ENCODE measurements at places on chromosomes 16 and 17. TPM values are rescaled to one million over a fixed set of nuclear protein-coding genes. Genes with fewer than 3 reads are reported as not detected.

DNA sequence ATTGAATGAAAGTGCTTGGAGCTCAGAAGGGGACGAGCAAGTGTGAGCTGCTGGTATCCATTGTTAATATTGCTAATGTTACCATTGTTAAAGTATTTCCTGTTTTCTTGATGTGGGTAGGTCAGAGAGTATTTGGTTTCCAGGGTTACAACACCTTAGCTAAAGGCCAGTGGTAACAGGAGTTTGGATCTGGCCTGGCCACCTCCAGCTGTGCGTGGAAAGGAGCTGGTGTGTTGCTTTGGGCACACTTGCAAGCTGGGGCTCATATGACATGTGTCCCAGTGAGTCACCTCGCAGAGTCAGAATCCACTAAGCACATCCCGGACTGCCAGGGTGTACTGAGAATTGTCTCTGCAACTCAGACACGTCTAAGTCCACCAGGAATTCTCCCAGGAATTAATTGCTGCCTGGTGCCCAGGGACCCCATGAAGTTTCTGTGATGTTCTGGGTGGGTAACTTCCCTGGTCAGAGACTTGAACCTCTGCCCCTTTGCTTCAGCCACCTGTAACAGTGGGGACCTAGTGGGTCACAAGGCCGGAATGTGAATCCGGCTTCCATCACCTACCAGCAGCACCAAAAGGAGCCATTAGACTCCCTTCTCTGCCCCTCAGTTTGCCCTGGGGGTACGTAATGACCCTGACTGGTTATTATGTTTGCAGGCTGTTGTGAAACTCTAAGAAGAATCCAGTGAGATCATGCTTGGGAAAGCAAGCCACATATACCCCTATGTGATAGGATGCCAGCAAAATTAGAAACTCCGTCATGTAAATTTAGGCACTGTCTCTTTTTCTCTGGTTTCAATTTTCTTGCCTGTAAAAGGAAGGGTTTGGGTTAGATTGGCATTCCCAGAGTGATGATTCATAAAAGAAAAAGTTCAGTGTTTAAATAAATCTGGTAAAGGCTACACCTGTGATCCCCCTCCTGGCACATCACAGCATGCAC, 12.8 kb downstream of the SLC6A2 start:
- DNase-seq = no peak

RRAD gene
- total RNA-seq = 7.0 TPM

ZPBP2 gene
- not detected for total RNA-seq

- DNase-seq = no peak
These were observed 811 bp upstream of the MAP2K3 start for GRCh38 chr17:21283482-21284318.

GRCh38 chr17:80599546-80600305, 55.1 kb downstream of the RPTOR start:
- DNase-seq = no peak

CHD9NB gene
- 3.4 TPM for total RNA-seq

GRCh38 chr17:7041607-7042500, 2.0 kb downstream of the SLC16A11 start:
- DNase-seq = no peak

DNA sequence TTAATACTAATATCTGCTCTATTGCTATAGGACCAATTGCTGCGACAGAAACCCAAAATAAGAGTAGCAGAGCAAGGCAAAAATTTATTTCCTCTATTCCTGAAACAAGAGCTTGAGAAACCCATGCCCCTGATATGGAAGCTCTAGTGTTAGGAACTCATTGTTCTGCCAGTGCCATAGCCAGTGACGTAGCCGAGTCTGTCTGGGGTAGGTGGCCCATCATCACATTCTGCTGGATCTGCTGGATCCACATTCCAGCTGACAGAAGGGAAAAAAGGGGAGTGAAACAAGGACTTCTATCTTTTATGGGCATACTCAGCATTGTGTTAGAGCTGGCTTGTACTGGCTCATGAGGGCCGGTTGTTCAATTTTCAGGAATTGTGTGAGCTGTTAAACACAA, 248.9 kb upstream of the MON1B start:
- no peak for DNase-seq

ZNF423 gene
- 14.0 TPM for total RNA-seq

MYL4 gene
- 31.7 TPM for total RNA-seq

DNA sequence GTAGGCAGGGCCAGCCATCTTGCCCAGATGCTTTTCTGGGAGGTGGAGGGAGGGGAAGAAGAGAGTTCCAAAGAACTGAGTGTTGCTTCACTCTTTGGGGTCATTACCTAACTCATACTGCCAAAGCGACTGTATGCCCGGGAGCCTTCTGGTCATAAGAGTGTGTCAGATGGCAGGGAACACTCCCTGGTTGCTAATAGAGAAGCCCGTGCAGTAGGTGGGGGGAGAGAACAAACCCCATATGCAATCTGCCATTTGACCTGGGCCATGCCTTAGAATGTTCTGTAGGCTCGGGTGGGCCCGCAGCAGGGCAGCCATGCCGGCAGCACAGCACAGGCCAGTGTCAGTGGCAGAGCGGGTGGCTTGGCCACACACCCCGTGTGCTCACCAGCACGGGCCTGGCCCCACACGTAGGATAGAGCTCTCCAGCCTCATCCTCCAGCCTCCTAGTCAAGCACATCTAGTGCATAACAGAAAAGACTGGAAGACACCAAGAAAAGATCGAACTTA, 120.5 kb downstream of the SOCS1 start:
- DNase-seq = no peak

FUS gene
- 81.6 TPM for total RNA-seq

DNA sequence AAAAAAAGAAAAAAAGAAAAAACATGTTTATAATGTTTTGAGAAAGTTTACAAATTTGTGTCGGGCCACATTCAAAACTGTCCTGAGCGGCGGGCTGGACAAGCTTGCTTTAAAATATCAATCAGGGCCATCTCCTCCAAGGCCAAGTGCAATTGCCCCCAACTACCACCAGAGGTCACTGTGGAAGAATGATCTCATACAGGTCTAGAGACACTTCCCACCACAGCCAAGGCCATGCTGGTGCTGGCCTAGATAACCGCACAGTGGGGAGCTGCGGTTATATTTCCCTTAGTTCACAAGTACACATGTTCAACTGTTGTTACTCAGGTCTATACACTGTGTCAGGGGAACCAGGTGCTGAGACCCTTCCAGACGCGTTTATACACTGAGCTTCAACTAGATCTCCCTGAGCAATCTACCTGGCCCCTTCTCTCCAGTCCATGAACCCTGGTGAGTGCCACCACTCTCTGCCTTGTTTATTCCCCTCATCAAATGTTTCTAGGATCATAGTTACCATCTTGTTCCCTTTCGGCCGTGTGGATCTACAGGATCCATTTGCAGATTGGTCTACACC, 83.8 kb upstream of the CCL2 start:
- no peak for DNase-seq

DNA sequence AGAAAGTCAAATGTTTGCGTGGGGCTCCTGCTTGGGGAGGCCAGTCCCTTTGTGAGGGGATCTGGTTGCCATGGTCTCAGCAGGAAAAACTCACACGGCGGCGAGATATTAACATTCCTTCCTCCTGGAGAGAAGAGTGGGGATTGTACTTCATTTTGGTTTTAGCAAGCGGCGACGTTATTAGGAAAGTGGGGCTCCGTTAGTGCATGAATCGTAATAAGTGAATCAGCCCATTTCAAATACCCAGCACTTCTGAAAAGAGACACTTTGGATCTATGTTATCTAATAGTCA, 41.6 kb upstream of the METRNL start:
- DNase-seq = no peak

- no peak for DNase-seq
These were observed 25.0 kb upstream of the KCNJ16 start for GRCh38 chr17:70049801-70050591.

PDILT gene
- not detected for total RNA-seq

GRCh38 chr17:51813140-51813783, 345.3 kb downstream of the CA10 start:
- DNase-seq = no peak

DNA sequence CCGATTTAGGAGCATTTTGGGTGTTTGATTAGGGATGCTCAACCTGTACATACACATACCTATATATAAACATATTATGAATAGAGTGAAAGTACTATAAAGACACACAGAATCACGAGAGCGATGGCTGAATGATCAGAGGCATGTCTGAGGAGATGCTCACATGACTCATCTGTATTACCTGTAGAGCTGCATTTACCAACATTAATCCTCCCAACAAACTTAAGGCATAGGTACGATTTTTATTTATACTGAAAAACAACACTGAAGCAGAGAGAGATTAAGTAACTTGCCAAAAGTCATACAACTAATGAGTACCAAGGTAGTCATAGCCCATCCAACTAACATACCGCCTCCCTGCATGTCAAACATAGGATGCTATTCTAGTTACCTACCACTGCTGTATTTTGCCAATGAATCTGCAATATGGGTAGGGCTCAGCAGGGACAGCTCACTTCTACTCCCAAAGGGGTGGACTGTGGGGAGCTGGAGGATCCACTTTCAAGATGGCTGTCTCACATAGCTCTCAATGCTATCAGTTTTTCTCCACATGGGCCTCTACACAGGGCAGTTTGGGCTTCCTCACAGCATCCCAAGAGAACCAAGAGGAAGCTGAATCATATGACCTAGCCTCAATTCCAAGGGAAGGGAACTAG, 7.3 kb downstream of the CYB5D1 start:
- DNase-seq = no peak

TTLL6 gene
- not detected for total RNA-seq

TNFRSF13B gene
- total RNA-seq = not detected

CACNG3 gene
- total RNA-seq = not detected

DNA sequence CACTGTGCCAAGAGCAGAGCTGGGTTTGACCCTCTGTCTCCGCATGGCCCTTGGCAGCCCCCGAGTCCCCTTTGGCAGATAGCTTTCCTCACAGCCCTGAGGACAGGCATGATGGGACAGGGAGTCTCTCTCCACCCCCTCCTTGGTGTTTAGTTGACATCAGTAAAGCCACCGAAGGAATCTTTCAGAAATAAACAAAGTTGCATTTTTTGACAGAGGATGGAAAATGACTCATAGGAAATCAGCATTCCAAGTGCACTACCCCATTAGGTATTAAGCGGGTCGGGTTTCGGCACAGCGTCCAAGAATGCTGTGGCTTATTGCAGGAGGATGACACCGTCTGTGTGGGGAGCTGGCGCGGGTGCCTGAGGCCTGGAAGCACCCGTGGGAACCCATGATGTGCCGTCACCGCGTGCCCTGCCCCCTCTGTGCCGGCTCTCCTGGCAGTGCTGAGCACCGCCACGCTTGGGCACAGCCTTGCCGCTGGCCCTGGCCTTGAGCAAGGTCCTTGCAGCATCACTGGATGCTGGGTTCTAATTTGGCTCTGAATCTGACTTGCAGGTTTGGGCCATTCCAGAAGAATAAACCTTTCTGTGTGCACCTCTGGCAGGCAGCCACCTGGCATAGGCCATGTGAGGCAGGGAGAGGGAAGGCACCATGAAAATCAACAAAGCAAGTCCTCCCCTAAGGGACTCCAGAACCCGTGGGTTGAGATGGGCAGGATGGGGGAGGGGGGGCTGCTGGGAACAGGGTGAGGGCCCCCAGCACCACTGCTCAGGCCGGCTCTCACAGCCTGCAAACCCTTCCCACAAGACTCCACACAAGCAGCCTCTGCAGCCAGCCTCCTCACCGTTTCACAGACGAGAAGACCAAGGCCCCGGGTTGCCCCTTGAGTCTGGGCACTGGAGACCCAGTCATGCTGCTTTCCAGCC, 50.5 kb upstream of the ZNF469 start:
- DNase-seq = no peak
